ENCODE measurements at places on chromosomes 2 and 18. TPM values are rescaled to one million over a fixed set of nuclear protein-coding genes. Genes with fewer than 3 reads are reported as not detected.

The UPP2 gene
- total RNA-seq = 1.2 TPM

The SPDYA gene
- 0.67 TPM for total RNA-seq

The ARL4C gene
- total RNA-seq = 2.8 TPM

The SPOPL gene
- 15.8 TPM for total RNA-seq

DNA sequence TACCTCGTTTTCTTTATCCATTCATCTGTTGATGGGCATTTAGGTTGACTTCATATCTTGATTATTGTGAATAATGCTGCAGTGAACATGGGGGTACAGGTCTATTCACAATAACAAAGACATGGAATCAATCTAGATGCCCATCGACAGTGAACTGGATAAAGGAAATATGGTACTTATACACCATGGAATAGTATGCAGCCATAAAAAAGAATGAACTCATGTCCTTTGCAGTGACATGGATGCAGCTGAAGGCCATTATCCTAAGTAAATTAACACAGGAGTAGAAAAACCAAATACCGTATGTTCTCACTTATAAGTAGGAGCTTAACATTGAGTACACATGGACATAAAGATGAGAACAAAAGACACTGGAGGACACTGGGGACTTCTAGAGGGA, 111.6 kb downstream of the LAMA3 start:
- no peak for DNase-seq

DNA sequence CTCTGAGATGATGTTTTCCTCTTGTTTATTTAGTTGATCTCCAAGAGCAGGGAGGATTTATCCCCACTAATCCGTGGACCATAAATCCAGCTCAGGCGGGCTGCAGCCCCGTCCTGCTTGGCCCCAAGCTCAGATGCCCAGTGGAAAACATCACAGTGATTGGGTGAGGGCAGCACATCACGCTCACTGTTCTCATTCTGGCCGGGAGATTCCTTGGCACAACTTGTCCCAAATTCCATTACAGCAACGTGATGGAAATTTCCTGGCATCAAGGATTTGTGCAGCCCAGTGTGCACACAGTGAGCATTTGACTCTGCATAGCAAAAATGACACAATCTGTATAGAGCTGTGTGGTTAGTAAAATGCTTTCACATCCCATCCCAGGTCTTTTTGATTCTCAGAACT, 96.8 kb downstream of the VAPA start:
- DNase-seq = no peak

DNA sequence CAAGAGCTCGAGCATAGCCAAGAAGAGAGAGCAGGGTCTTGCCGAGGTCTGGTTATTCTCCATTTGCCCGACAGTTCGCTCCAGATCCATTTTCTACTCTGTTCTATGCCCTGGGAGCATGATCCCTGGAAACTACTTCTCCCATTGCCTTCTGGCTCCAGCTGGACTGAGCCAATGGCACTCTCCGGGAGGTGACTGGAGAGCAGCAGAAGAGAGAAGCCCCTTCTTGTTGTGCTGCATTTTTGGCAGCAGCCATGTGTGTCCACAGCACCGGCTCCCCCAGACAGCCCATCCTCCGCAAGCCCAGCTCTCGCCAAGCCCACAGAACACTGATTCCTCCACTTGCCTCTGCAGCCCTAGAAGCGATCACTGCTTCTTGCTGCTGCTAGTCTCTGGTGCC, 345.5 kb downstream of the TNS1 start:
- DNase-seq = no peak

DNA sequence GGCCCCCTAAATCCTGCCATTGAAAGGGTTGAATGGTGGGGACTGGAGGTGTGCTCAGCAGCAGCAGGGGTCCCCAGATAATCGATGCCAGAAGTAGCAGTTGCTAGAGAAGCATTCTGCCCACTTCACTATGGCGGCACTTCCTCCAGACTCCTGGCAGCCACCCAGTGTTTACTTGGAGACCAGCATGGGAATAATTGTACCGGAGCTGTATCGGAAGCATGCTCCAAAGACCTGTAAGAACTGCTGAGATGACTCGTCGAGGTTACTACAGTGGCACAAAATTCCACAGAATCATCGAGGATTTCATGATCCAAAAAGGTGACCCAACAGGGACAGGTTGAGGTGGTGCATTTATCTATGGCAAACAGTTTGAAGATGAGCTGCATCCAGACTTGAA, 11.0 kb upstream of the GAREM2 start:
- DNase-seq = no peak

- DNase-seq = no peak
Measured at GRCh38 chr2:43576981-43577892, 18.6 kb downstream of the THADA start.

DNA sequence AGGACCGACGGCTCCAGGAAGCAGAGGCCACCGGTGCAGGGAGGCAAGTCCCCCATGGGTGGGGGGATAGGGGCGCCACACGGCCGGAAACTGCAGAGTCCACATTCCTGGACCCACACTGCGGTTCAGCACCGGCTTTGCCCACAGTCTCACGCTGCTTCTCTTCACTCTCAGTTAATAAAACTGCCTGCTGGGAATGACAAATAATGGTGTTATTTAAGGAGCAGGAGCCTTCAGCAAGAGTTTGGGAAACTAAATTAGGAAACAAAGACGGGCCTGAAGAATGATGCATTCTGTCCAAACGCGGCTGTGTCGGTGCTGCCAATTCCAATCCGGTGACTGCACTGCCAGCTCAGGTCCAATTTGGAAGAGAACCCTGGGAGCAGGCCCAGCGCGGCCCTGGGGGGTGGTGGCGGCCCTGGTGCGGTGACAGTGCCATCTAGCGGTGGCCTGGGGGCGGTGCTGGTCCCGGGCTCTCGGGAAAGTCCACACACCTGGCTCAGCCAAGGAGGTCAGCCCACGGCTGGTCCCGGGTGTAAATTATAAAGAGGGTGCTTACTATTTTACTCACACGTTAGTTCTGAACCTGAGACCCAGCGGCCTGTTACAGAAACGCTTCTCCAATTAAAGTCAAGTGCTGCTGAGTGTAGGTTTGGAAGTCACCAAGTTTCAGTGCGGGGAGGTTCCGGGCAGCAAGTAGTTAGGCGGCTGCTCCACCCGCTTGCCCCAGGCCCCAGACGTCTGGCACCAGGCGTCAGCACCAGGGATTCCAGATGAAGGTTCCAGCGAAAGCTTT, 73.1 kb upstream of the PXDN start:
- peak; percentile 69 for DNase-seq

GRCh38 chr2:28351621-28352020, 41.0 kb upstream of the FOSL2 start:
- DNase-seq = no peak

DNA sequence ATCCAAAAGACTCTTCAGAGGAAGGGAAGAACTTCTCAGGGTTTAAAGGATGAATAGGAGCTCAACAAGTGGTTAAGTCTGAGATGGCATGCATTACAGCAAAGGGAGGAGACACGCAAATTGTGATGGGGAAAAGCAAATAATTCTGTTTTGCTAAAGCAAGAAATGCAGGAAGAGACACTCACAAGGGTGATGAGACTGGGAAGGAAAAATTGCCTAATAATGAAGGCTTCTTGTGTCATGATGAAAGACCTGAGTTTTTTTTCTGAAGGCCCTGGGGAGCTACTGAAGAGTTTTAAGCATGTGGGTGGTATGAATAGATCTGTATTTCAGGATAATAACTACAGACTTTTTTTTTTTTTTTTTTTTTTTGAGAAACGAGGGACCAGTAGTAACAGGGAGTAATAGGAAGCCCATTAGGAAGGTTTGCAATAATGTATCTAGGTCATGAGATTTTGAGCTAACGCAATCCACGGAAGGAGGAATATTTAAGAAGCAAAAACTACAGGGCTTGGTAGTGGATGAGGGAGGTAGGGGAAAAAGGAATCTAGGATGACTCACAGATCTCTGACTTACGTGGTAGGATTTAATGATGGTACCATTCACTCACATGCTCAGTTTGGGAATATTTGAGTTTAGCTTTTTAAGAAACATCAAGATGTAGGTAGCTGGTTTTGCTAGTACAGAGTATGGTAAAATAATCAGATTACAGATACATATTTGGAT, 16.0 kb upstream of the SERPINB3 start:
- no peak for DNase-seq

GRCh38 chr2:225737556-225737955, 338.0 kb downstream of the NYAP2 start:
- no peak for DNase-seq

DNA sequence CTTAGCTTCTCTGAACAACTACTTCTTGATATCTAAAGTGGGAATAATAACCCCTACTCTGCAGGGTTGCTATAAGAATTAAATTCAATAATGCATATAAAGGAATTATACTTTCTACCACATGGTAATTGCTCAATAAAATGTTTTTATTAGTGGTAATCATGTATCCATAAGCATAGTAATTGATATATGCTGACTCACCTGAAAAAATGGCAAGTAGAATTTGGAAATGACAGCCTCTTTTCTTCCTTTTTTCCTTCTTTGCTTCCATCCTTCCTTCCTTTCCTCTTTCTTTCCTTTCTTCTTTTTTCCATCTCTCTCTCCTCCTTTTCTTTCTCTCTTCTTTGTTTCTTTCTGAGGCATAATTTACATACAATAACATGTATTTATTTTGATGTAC, 65.3 kb downstream of the DPP10 start:
- no peak for DNase-seq

- DNase-seq = no peak
Measured at GRCh38 chr2:180141600-180141999, 134.5 kb upstream of the CWC22 start.

GRCh38 chr18:23924813-23925212, 89.7 kb upstream of the TTC39C start:
- DNase-seq = no peak

DNA sequence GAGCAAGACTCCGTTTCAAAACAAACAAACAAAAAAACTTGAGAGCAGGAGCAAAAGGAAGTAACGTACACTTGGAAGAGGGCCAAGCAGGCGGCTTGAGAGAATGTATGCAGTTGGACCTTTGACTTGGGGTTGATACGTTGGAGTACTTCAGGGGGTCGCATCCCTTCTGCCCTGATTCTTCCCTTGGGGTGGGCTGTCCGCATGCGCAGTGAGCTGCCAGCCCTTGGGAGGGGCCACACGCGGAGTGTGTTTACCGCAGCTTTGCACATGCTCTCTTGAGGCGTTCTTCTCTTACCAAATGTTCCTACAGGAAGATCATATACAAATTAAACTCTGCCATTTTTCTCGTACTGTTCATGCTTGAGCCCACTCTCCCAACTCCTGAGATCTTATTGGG, 38.1 kb upstream of the SOCS6 start:
- no peak for DNase-seq

DNA sequence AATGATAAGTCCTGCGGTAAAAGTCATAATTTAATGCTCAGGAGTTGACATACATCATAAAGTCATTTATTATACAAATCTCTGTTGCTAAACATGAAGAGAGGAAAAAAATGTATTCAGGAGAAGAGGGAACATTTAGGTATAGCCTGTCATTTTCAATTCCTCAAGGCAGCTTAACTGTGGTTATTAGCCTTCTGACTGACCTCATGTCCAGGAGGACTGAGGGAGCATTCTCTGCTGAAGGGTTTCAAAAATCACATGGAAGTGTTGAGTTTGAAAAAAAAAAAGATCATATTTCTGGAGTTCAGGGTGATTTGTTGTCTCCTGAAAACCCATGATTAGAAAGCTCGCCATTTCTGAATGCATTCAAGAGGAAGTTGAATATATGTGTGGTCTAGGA, 1371.1 kb upstream of the LRRTM1 start:
- no peak for DNase-seq

DNA sequence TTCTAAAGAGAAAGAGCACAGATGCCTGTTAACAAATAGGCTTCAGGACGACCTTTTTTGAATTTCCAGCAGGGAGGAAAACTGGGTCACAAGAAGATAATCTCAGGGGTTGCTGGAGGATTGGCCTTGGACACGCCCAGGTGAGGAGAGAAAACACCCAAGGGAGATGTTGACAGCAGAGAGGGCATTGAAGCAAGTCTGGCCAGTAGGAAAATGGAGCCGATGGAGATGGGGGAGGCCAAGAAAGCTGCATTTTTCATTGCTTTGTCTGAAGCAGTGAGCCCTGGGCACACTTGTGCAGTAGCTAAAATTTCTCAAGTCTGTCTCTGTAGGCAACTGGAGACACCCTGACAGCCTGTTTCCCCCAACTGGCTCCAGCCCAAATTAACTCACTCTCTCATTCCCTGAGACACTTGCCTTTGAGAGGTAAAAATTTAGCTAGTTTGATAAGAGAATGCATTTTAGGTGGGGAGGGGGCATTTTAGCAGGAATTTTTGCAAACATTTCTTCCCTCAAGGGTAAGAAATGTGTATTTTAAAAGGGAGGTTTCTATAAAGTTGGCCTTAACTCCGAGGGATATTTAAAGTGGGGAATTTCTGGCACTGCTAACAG, 165.5 kb downstream of the TGIF1 start:
- DNase-seq = no peak

DNA sequence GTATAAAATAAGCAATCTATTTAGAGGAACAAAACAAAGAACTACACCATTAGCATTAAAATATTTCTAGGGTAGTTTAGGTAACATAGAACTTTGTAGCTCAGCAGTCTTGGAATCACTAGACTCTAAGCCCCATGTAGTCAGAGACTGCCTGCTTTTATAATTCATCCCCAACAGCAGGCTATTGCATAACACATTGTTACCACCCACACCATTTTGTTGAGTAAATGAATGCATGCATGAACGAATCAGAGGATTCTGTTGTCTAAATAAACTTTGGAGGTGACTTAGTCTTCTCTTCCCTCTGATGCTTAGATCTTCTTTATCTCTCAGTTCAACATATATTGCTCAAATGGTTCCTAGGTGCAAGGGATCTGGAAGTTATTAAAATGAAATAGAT, 167.6 kb upstream of the TNP1 start:
- no peak for DNase-seq

DNA sequence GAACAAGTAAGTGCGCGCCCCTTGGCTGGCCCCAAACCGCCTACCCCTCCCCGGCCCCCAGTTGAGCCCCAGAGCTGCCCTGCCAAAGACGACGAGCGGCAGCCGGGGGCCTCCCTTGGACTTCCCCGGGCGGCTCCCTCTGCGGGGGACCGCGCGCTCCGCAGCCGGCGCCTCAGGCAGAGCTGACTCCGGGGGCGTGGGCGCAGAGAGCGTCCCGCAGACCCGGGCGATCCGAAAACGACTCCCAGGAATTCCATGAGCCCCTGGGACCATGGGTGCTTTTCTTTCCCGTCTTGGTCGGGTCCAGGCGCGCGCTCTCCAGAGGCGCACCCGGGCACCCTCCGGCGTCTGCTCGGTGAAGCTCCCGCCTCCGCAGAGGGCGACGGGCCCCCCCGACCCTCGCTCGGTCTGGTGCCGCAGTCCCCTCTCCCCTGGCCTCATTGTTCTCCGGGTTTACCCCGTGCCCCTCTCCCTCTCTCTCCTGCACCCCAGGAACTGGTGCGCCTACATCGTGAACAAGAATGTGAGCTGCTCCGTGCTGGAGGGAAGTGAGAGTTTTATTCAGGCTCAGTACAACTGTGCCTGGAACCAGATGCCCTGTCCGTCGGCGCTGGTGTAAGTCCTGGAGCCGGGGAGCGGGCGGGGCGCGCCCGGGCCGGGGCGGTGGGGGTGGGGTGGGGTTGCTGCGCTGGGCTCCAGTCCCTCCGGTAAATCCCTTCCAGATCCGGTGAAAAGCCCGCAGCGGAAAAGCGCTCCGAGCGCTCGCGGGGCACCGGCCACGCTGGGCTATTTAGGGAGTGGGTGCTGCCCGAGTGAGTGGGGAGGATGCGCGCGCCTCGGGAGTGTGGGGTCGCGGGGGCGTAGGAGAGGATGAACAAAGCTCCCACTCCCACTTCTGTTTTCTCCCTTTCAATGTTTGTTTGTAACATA, 776 bp downstream of the EMILIN2 start:
- DNase-seq = peak; percentile 47
